ENCODE measurements at places on chromosomes 6 and 20.
A peak's percentile ranks its signal among the peaks of the same experiment; 100 is the strongest.

DNA sequence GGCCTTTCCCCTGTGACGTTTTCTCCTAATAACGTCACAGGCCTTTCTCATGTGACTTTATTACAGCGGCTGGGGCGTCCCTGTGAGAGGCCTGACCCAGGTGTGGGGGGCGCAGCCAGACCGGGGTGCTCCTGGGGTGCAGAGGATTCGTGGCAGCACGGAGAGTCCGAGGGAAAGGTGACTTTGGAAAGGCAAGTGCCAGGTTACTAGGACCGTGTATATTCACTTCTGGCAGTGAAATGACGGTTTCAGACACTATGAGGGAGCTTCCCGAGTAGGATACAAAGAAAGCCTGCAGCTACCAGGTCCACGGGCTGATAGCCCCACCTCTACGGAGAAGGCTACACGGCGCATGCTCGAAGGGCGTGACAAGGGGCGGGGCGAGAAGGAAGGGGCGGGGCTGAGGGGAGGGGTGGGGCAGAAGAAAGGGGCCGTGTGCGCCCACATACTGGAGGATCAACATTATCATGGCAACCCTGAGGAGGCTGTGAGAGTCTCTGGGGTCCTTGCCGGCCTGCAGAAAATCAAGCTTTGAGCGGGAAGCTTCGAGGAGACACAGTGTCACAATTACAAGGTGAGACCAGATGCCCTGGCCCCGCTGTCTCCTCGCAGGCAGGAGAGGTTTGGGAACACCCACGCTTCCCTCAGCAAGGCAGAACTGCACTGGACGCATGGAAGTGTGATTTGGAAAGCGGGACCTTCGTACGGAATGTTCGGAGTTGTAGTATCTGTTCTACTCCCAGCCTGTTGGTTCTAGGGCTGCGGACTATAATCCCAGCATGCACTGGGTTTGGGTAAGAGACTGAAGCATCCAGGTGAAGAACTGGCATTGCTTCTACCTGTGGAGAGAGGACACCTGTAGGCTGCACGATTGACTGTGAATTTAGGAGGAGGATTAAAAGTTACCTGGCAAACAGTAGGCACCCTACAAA lies 54.4 kb upstream of the ZNF337 start:
- peak; percentile 54 for DNase-seq

DNA sequence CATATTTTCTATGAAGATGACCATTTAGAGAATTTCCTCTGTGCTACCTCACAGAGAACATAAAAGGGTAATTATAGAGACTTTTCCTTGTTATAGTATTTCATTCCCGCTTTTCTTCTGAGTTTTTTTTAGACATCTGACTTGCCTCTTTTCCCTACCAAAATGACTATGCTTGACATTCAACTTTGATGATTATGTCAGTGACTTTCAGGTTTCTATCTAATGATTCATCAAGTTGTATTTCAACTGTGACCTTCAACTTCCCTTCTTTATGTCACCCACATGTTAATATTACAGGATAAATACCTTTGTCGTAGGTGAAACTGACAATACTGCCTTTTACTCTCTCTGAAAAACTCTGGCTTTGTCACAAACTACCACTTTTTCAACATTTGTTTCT lies 95.3 kb downstream of the MLIP start:
- DNase-seq, result no peak

- no peak for DNase-seq
These were observed 74.7 kb downstream of the DHX35 start for GRCh38 chr20:39036851-39037250.

GRCh38 chr20:6081236-6081635 lies 27.4 kb upstream of the LRRN4 start:
- DNase-seq, result no peak

DNA sequence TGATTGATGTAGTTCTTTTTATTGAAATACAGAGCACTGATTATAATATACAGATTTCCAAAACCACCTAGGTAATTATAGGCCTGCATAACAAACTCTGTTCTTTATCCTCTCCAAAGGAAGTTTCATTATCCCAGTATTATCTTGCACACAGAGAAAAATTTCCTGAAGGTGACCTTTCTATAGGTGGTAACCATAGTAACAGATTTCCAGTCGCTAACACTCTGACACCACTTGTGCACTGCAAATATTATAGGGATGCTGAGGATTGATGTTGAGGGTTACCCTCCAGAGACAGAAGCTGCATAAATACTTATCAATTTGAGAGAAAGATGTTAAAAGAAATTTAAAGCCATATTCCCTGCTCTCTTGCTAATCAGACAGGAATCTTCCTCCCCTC lies 274.5 kb upstream of the NRSN1 start:
- no peak for DNase-seq

DNA sequence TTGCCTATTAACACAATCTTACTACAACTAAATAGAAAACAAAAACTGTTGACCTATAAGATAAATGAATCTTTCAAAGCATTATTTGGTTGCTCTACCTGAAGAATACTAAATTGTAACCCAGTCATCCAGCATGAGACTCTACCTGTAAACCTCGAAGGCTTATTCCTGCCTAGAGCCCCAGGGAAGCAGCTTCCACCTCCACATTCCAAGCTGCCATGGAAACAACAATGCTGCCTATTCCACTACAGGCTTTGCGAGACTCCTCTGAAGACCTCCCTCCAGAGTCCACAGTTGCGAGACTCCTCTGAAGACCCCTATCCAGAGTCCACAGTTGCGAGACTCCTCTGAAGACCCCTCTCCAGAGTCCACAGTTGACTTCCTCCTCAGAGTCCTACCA lies 15.7 kb downstream of the GMDS start:
- no peak for DNase-seq

DNA sequence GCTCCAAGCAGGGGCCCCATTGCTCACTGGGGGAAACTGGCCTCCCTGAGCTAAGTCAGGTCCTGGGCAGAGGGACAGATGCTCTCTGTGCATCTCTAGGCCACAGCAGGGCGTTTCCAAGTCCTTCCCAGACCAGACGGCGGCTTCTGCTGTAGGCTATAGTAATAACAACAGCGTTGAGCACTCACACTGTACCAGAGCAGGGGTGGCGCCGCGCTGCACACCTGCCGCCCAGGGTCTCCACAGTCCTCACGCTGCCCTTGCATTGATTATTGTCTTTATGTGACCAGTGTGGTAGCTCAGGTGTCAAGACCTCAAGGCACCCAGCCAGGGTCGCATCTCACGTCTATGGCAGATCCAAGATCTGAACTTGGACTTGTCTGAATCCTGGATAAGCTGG lies 14.9 kb upstream of the CCN5 start:
- no peak for DNase-seq

GRCh38 chr6:20173833-20174792 lies 38.2 kb downstream of the MBOAT1 start:
- no peak for DNase-seq

DNA sequence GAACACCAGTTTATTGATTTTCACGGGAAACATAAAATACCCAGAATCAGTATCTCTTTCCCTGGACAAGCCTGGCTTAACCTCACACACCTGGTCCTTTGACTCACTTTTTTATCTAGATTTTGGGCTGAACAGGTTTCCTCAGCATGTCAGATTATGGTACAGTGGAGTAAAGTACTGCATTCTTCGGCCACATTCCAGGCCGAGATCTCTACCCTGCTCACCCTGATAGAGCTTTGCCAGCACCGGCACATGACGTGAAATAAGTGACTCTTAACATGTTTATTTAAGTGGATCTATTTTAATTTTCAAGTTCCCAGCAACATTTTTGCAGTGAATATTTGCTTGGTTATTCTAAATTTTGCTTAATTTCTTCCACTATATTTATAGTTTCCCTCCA lies 79.0 kb upstream of the POPDC3 start:
- no peak for DNase-seq

GRCh38 chr6:71454056-71454455 lies 165.4 kb downstream of the OGFRL1 start:
- DNase-seq, result no peak

DNA sequence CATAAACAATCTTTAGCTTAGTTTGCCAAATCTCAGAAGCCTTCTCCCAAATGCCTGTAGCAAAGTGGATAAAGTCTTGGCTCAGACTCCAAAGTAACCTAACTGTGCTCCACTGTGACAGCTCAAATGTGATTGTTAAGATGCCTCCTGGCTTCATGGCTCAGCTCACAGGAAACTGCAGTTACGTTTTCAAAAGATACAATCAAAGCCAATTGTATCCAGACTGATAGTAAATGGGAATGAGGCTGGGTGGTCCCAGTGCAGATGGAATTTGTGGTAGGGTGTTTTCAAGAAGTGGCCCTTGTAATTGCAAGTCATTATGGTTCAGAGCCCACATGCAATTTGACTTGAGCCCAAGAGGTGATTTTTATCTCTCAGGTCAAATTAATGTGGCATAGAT lies 151.2 kb upstream of the TAB2 start:
- no peak for DNase-seq

DNA sequence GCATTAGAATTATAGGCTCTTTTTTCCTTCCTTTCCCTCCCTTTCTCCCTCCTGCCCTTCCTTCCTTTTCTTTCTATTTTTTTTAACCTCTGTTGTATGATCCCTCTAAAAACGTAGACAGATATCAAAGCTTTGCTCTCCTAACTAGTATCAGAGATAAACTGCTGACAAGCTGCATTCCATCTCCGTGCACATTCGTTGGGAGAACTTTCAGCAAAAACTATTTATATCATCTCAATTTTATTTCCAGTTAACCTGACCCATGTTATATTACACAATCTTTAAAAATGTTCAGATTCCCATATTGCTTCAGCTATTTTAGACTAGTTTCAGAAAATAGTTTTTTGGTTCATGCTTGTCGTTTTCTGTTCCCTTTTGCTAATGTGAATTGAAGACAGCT lies 47.3 kb downstream of the RNF217 start:
- no peak for DNase-seq

DNA sequence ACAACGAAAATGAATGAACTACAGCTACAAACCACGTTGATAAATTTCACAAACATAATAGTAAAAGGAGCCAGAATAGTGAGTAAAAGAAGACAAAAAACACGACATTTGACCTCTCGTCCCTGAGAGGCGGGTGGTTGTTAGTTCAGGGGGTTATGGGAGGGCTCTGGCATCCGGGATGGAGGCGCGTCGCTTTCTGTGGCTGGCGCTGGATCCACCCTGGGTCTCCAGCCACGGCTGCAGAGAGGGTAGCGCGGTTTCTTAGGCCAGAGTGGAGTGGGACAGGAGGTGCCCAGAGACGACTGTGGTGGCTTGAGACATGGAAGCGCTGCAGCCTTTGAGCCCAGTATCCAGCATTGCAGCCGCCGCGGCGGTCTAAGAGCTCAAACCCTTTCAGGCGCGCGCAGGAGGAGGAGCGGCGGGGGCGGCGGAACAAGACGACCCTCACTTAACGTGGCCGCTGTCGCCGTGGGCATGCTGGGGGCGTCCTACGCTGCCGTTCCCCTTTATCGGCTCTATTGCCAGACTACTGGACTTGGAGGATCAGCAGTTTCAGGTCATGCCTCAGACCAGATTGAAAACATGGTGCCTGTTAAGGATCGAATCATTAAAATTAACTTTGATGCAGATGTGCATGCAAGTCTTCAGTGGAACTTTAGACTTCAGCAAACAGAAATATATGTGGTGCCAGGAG lies 3.7 kb upstream of the ZSCAN23 start:
- no peak for DNase-seq

GRCh38 chr20:14449323-14449722 lies 111.9 kb upstream of the FLRT3 start:
- no peak for DNase-seq

DNA sequence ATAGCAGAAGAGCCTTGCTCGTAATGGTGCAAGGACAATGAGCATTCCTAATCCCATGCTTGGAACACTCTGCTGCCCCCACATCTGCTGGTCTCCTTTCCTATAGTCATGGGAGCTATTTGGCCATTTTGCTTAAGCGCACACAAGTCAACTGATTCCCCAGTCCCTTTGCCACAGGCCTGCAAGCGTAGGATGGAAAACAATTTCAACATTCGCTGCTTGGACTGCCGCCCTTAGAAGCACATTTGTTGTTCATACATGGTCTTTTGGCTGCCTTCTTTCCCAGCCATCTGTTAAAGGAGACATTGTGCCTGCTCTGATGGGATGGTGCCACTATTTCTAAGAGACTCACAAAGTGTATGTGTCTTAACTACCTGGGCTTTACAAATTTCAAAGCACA lies 96.9 kb downstream of the RFX6 start:
- DNase-seq, result no peak

- DNase-seq, result no peak
These were observed 966 bp downstream of the CFAP206 start for GRCh38 chr6:87408721-87409155.

- no peak for DNase-seq
These were observed 500.3 kb downstream of the NKAIN2 start for GRCh38 chr6:124303971-124304370.

- no peak for DNase-seq
These were observed 49.6 kb downstream of the CD24 start for GRCh38 chr6:106924694-106925523.

DNA sequence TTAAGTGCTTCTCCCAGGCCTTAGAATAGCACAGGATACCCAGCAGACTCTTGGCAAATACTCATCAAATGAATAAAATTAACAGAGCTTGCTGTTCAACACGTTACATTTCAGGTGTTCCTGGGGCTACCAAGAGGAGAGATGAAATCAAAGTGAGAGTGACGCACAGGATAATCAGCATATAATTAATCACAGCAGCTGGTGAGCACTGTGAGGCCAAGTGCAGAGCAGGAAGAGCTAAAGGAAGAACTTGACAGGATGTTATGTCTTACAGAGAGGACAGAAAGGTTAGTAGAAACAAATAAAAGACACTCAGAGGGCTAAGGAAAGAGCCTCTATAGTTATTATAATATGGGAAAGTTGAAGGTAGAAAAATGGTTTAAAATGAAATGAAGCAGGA lies 8.8 kb downstream of the PPIL1 start:
- no peak for DNase-seq

DNA sequence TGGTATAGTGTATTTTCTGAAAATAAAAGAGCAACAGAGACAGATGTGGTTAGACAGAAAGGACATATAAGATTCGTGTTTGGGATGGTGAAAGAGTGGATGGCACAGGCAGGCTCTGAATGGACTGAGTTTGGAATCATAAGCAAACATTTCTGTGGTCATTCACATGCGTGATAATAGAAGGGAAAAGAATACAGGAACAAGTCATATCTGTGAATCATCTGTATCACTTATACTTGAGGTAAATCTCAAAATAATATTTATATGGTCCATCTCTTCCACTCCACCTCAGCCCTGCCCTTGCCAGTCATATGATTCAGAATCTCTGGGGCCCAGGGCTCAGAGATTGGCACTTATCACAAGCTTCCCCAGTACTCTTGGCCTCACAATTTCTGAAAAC lies 535.1 kb downstream of the BCKDHB start:
- DNase-seq, result no peak

GRCh38 chr6:90146921-90147649 lies 149.6 kb downstream of the BACH2 start:
- no peak for DNase-seq

DNA sequence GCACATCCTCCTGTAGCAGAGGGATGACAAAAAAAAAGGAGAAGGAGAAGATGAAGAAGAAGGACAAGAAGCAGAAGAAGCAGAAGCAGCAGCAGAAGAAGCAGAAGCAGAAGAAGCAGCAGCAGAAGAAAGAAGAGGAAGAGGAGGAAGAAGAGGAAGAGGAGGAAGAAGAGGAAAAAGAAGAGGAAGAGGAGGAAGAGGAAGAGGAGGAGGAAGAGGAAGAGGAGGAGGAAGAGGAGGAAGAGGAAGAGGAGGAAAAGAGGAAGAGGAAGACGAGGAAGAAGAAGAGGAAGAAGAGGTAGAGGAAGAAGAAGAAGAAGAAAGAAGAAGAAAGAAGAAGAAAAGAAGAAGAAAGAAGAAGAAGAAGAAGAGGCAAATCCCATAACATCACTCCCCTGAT lies 35.0 kb upstream of the AHI1 start:
- DNase-seq, result no peak
